GM13977 (cell line): ENCODE measurements at places on chromosomes 4 and X.

- DNase-seq = no peak
These were observed 246.7 kb upstream of the DIPK2B start for GRCh38 chrX:45447331-45447730.

DNA sequence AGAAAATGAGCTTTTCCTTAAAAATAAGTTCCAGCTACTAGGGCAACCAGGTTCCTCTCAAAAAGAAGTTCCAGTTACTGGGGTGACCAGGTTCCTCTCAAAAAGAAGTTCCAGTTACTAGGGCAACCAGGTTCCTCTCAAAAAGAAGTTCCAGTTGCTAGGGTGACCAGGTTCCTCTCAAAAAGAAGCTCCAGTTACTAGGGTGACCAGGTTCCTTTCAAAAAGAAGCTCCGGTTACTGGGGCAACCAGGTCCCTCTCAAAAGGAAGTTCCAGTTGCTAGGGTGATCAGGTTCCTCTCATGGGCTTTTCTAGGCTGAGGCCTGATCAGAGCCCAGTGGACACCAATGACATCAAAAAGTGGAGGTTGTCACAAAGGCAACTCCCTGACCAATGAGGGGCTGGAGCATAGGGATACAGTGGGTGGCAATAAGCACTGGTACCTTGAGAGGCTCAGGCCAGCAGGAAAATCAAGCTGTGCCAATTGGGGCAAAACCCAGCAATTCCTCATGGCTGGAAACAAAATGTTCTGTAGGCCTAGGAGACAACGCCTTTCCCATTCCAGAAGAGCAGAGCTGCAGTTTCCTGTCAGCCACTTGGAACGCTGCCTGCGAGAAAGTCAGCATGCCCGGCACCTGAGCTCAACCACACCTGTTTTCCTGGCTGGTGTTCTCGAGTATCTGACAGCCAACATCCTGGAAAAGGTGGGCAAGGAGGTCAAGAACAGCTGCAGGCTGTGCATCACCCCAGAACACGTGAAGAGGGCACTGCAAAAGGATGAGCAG lies 12.3 kb upstream of the SYTL5 start:
- peak; percentile 38 for DNase-seq

- no peak for DNase-seq
These were observed 477.7 kb downstream of the PDGFC start for GRCh38 chr4:156493858-156494257.

GRCh38 chr4:180150818-180151217 lies 2092.4 kb upstream of the TENM3 start:
- DNase-seq = no peak

GRCh38 chrX:120562569-120562926 lies 1.8 kb upstream of the CUL4B start:
- no peak for DNase-seq

GRCh38 chr4:94680176-94680862 lies 77.4 kb upstream of the BMPR1B start:
- DNase-seq = no peak

DNA sequence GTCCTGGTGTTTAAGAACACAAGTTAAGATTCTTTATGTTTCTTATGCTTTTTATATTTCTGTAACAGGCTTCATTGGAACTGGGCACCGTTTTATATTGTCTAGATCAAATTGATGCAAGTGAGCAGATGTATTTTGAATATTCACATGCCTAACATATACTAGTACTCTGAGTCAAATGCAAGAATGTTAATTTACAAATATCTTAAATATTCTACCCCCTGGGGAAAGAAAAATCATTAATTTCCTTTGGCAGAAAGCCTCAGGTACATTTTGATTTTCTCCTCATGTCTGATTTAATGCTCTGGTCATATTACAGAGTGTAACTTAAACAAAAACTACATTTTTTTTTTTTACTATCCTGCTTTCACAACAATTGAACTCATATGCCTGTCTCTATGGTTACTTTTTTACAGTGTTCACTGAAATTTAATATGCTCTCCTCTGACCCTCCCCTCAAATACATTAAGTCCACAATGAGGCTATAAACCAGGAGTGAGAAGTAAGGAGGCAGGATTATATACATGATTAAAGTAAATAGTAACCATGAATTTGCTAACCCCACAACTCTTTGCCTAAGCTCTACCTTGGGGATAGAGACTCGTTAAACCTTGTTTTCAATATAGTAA lies 2.4 kb upstream of the NSUN7 start:
- DNase-seq = no peak

DNA sequence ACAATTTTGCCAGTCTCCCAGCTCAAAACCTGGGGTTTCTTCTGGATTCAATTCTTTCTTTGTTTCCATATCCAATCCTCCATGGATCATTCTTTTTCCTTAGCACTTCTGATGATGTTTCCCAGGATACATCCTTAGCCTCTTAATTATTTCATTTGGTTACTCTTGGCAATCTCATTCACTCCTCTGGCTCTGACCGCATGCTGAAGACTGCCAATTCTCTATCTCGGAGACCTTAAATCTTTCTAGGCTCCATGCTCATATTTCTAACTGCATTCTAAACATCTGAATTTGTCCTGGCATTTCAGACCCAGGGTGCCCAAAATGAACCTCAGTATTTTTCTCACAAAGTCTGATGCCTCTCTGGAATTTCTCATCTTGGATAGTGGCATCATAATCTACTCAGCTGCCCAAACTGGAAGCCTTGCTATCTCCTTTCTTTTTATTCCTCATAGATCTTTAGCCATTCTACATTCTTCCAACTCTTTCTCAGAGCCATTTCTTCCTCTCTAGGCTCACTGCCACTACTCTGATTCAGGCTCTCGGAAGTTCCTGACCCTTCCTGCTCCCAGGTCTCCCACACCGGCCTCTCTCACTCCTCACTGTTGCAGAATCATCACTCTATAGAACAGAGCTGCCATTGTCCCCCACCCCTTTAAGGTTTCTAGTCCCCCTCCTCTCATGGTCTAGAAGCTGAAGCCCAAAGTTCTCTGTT lies 290.2 kb downstream of the CAMK2D start:
- no peak for DNase-seq

GRCh38 chr4:10809905-10810304 lies 125.3 kb upstream of the CLNK start:
- no peak for DNase-seq

DNA sequence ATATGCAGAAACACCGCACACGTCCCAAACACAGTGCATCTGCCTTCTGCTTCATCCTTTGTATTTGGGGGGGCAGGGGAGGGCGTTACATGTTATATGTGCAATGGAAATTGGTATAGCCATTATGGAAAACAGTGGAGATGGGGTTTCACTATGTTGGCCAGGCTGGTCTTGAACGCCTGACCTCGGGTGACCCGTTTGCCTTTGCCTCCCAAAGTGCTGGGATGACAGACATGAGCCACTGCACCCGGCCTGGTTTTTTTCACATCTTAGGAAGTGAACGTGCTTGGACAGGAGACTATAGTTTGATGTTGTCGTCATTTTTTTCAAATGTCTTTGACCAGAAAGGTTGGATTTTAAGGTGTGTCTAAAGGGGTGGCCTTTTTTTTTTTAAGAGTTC lies 88.6 kb downstream of the DHRSX start:
- DNase-seq = no peak

GRCh38 chrX:69431420-69431819 lies 72.7 kb upstream of the NALF2 start:
- no peak for DNase-seq

- DNase-seq = no peak
These were observed 339.8 kb upstream of the GATB start for GRCh38 chr4:152100379-152101201.

DNA sequence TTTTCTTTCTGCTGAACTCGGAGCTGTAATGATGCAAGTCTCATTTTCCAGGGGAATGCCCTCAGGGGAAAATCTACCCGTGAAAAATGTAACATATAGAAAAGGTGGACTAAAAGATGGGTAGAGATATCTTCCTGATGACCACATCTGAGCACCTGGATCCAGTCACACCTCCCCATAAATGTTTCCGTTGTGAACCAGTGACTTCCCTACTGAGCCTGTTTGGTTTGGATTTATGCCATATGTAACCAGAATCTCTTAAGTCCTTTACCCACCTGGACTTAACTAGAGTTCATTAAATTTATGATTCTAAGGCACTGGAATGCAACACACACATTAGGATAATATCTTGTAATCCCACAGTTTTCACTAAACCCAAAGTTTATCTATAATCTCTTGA lies 171.1 kb downstream of the ZNF330 start:
- no peak for DNase-seq

DNA sequence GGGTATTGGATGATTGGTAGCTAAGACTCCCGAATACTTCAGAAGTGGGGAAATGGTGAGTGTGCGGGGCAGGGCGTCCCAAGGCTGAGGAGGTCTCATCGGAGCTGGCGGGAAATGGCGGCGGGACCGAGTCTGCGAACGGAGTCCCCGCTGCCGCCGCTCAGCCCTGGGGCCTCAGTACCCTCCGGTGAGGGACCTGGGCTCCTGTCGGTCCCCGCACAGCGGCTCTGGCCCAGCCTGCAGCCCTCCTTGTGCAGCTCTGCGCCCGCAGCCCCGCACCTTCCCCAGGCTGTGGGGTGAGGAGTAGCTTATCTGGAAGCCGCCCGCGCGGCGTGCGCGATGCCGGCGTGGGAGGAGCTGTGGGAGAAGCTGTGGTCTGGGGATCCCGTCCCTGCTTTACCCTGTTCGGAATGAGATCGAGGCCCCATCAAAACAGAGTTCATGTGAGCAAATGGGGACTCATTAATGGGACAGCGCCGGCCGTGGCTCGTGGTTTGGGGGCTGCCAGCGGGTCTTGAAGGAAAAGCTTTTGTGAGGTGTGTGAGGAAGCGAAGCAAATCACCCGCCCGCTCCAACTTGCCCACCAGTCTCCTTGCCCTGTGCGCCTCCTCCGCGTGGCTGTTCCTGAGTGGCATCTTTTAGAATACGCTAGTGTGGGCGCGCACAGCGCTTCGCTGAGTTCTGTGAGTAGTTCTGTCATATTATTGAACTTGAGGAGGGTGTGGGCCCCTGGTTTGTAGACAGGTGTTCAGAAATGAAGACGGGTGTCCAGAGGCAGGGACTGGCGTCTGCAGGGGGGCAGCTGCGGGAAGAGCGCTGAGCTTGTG lies 531 bp downstream of the ZNF141 start:
- DNase-seq = peak; percentile 19

- no peak for DNase-seq
These were observed 935.0 kb upstream of the INTU start for GRCh38 chr4:126697748-126698147.

GRCh38 chrX:88425739-88426138 lies 321.3 kb upstream of the CPXCR1 start:
- DNase-seq = no peak

- no peak for DNase-seq
These were observed 158.4 kb downstream of the INPP4B start for GRCh38 chr4:142687547-142688275.

- DNase-seq = peak; percentile 23
These were observed 68.9 kb downstream of the RAB28 start for GRCh38 chr4:13415068-13415785.

- no peak for DNase-seq
These were observed 89.9 kb downstream of the REPS2 start for GRCh38 chrX:17036171-17036961.

- no peak for DNase-seq
These were observed 58.0 kb upstream of the SCOC start for GRCh38 chr4:140315438-140315837.

DNA sequence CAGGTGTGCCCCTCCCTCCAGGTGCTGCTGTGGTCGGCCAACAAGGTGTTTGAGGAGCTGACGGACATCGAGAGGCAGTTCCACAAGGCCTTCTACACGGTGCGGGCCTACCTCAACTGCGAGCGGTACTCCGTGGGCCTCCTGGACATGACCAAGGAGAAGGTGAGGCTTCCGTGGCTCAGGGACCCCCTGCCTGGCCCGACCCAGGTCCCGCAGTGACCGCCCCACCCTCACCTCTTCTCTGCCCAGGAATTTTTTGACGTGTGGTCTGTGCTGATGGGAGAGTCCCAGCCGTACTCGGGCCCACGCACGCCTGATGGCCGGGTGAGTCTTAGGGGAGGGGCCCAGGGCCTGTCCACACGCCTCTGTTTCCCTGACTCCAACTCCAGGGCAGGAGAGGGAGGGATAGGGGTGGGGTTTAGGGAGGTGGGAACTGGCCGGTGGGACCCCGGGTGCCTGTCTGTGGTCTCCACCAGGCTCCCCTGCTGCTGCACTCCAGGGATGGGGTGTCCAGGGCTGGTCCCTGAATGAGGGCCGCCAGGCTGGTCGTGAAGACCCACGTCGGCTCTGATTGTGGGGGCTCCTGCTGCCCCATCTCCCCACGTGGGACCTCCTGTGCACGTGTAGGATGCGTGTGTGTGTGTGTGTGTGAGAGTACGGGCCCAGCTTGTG lies 20.1 kb downstream of the ATP5ME start:
- no peak for DNase-seq

DNA sequence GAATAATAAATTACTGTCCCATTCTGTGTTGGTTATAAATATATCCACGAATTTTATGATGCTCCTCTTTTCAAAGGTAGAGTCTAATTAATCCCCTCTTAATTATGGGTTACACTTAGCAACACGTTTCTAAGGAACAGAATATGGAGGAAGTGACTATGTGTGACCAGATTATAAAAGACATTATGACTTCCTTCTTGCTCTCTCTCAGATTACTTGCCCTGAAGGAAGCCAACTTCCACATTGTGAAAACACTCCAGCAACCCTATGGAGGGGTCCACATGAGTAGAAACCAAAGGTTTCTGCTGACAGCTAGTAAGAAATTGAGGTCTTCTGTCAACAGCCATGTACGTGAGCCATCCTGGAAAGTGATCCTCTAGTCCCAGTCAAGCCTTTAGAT lies 59.3 kb downstream of the WDFY3 start:
- DNase-seq = no peak

- DNase-seq = no peak
These were observed 680.9 kb upstream of the AADAT start for GRCh38 chr4:170770664-170771063.

GRCh38 chr4:40874901-40875300 lies 125.1 kb downstream of the NSUN7 start:
- DNase-seq = no peak

- no peak for DNase-seq
These were observed 58.4 kb downstream of the FAM53A start for GRCh38 chr4:1625600-1626138.

GRCh38 chr4:153223930-153224329 lies 19.7 kb downstream of the TRIM2 start:
- DNase-seq = no peak

DNA sequence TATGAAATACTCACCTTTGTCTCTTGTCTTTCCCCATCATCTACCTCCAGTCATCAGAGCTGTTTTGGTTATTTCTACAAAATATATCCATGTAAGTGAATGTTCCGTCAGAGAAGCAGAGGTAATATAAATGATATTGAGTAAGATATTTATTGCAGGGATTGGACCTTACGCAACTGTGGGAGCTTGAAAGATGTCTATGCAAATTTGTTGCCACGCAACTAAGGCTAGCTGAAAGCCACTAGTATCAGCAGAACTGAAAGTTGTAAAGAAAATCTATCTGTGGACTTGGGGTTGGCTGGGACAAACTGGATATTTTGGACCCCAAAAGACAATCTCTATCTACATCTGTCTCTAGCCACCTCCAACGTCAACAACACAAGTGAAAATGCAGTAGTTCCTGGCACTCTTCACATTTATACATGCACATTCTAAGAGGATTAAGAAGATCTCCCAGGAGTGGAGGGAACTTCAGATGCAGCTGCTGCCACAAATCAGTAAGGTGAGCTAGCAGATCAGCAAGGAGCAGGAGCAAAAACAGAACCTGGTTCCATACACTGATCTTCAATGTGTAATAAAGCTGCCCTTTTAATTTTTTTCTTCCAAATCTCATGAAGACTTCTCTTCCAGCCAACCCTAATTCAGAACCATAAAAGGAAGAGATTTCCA lies 8.5 kb upstream of the CCSER1 start:
- DNase-seq = no peak
